WTC11 (cell line): ENCODE measurements at places on chromosomes 4 and X. TPM values are rescaled to one million over a fixed set of nuclear protein-coding genes. Genes with fewer than 3 reads are reported as not detected.
A peak's percentile ranks its signal among the peaks of the same experiment; 100 is the strongest.

- H3K27ac ChIP-seq = no peak overlapping the region
- H3K27me3 ChIP-seq = no peaks in the 10 kb centered on the region
- H3K4me3 ChIP-seq = no peak overlapping the region
- no peak for DNase-seq
These were observed 67.7 kb downstream of the INPP4B start for GRCh38 chr4:142778430-142778829.

GRCh38 chr4:64889906-64890610, 480.8 kb upstream of the TECRL start:
- H3K27ac ChIP-seq = peak overlapping the region; percentile 34; the same call in 1 of the 2 replicates
- no peaks in the 10 kb centered on the region for H3K27me3 ChIP-seq
- H3K4me1 ChIP-seq = peaks cover 21% of the 10 kb centered on the region
- no peaks in the 10 kb centered on the region; the same call in 1 of the 2 replicates for H3K36me3 ChIP-seq
- no peak for DNase-seq

DNA sequence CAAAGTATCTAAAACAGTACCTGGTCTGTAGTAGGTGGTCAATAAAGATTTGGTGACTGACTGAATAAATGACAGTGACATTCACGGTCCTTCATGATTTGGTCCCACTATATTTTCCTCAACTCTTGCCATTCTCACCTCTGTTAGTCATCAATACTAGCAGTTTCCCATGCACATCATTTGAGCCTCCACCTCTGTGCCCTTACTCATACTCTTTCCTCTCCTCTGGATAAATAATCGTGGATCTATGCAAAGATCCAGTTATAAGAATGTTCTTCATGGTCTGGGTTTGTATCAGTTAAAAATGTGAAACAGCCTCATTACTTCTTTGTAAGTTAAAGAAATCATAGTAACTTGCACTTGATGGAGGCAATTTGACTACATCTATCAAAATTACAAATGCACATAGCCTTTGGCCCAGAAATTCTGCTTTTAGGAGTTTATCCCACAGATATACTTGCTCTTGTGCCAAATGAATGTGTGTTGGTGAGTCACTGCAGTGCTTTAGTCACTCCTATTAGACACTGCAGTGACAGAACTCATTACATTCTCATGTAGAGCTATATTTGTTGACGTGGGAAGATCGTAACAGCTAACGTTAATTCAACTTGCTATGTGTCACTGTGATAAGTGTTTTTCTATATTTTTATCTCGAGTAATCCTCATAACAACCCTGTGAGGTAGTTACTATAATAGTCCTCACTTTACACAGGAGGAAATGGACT, 121.9 kb upstream of the SMIM10 start:
- no peaks in the 10 kb centered on the region for H3K36me3 ChIP-seq
- H3K4me1 ChIP-seq = no peaks in the 10 kb centered on the region
- no peak overlapping the region for H3K27ac ChIP-seq

The MAGEA4 gene
- 3.2 to 11.4 TPM (median 11.3 TPM) in 3 replicates for total RNA-seq
